ENCODE measurements at places on chromosomes 1 and 21.

DNA sequence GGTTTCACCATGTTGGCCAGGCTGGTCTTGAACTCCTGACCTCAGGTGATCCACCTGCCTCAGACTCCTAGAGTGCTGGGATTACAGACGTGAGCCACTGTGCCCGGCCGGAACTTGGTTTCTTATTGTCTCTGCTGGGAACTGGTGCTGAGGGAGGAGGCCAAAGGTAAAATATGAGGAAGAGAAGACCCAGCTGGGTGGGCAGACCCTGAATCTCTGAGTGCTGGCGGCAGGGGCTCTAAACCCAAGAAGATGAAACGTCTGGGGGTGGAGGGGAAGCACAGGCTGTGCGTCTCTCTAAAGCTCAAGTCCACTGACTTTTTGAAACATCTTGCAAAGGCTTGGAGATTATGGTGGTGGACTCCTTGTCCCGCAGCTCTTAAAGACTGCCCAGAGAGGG lies 82.0 kb upstream of the TLR5 start:
- no peak for DNase-seq

- DNase-seq = no peak
Measured at GRCh38 chr1:59520827-59521418, 224.0 kb downstream of the FGGY start.

DNA sequence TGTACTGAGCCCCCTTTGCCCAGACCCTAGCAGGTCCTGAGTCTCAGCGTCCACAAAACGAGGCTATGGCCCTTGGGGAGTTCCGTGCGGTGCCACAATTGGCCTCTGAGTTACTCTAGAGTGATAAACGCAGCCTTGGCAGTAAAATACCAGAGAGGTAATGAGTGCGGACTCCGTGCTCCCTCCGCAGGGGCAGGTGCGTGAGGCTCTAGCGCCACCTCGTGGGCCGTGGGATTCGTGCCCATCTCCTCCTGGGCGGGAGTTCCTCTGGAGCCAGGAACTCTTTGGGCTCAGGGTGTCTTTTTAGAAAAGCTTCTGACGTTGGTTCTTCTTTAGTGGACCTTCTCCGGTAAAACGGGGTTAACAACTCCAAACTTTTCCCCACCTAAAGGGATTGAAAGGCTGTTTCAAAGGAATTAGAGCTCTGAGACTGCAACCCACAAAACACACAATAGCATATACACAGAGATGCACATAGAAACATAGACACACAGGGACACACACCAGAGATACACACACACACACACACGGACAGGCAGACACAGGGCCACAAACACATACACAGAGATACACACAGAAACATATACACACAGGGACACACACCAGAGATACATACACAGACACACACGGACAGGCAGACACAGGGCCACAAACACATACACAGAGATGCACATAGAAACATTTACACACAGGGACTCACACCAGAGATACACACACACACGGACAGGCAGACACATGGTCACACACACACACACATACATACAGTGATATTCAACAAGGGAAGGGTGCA lies 99.4 kb downstream of the KCNJ15 start:
- peak; percentile 55 for DNase-seq

DNA sequence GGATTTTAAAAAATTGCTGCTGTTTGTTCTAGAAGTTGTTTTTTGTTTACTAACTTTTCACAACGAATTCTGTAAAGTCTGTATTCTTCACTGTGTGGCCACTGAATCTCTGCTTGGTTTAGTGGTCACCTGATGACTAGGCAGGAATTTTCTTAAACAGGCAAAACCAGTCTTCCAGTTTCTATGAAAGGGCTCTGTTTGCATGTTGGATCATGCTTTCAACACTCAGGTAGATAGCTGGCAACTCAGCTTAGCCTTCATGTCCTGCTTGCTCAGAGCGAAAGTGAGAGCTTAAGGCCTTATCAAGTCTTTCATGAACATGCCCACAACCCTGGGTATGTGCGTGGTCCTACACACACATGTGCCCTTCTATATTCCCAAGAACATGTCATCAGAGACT lies 52.4 kb upstream of the CCDC190 start:
- no peak for DNase-seq

DNA sequence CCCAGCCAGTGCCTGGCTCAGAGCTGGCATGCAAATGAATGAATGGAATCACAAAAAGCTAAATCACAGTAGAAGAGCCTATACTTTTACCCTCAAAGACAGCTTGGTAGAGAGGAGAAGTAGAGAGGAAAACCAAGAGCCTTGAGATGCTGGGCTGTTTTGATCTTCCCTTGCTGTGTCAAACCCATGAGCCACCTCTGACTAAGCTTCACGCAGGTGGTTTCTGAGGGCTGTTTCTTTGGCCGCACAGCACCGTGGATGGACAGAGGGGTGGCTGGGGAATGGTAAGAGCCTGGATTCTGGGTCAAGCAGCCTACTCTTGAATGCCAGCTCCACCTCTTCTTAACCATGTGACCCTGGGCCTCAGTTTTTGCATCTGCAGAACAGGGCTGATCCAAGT lies 18.6 kb downstream of the ABCG1 start:
- no peak for DNase-seq
